ENCODE measurements at places on chromosomes 16 and 17.

GRCh38 chr16:57299719-57300386, 15.4 kb upstream of the PLLP start:
- peak; percentile 89 for DNase-seq

GRCh38 chr16:88282564-88283395, 100.0 kb upstream of the ZNF469 start:
- DNase-seq, result no peak

- DNase-seq, result no peak
Observed at GRCh38 chr17:21313320-21313719, 28.8 kb downstream of the MAP2K3 start.

DNA sequence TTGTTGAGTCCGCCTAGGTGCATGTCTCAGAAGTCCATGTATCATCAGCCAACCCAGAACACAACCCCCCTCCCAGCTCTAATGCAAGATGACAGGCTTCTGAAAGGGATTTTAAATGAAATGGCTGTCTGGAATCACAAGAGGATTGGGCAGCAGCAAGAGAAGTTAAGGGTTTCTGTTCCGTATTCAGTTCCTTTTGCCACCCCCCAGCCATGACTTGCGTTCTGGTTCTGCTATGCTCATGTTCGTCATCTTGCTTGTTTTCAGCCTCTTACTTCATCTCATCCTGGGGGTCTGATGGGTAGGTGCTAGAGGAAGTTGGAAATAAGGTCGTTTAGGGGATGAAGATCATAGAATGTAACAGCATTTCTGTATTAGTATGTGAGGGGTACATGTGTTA, 12.0 kb downstream of the MINK1 start:
- no peak for DNase-seq

DNA sequence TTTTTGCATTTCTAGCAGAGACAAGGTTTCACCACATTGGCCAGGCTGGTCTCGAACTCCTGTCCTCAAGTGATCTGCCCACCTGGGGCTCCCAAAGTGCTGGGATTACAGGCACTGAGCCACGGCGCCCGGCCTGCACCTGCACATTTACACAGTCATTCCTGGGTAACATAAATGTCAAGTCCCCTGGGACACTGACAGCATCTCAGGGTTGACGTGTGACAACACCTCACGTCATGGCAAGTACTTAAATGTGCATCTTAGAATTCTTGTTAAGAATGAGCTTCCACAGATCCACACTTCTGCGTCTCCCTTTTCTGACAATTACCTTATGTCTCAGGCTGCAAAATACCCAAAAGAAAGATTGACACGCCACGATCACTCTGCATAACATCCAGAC, 80.5 kb downstream of the ABR start:
- DNase-seq, result no peak

GRCh38 chr17:68378268-68379176, 78.8 kb downstream of the WIPI1 start:
- no peak for DNase-seq

DNA sequence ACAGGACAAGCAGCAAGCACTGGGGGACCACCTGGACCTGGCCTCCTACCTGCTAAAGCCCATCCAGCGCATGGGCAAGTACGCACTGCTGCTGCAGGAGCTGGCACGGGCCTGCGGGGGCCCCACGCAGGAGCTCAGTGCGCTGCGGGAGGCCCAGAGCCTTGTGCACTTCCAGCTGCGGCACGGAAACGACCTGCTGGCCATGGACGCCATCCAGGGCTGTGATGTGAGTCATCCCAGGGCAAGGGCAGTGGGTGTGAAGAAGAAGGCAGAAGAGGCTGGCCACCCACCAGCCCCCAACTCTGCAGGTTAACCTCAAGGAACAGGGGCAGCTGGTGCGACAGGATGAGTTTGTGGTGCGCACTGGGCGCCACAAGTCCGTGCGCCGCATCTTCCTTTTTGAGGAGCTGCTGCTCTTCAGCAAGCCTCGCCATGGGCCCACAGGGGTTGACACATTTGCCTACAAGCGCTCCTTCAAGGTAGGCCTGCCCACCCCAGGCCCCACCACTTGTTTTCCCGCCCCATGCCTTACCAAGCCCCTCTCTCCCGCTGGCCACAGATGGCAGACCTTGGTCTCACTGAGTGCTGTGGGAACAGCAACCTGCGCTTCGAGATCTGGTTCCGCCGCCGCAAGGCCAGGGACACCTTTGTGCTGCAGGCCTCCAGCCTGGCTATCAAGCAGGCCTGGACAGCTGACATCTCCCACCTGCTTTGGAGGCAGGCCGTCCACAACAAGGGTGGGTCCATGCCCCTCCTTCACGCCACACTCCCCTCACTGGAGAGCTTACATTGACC, 7.3 kb downstream of the PLEKHG4 start:
- DNase-seq, result no peak

GRCh38 chr17:62109378-62109902, 44.4 kb upstream of the MED13 start:
- DNase-seq, result peak; percentile 83

DNA sequence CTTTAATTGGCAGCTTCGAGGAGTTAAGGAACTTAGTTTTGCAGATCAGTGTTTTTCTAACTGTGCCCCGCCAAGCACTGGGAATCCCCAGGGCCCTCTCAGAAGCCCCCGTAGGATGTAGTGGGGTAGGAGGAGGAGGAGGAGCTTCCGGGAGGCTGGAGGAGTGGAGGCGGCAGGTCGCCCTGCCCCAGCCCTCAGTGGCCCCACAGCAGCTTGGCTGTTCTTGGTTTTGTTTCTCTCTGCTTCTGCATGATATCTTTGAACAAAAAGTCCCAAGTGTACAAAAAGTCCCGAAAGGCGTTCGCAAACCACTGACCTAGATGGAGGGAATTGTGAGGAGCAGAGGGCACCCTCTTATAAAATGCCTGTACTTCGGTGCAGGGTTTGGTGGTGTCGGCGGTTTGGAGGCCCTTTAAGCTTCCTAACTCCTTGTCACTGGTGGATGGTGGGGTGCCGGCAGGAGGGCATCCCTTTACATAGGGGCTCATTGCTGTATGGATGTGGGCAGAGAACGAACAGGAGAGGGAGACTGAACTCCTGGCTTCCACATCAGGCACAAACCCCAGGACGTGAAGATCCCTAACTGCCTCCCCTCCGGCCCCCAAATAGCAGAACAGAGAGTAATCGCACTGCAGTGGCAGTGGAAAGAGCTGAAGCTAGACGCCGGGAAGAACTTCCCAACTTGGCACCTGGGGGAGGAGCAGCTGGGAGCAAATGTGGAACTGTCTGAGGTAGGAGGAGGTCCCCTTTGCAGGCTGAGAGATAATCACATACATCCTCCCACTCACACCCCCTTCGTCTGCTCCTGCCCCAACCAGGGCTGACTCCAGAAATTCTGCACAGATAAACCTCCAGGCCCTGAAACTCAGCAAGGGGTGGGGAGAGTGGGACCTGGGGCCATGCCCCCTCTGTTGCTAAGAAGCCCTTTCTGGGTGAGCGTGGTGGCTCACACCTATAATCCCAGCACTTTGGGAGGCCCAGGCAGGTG, 20.1 kb downstream of the EPOP start:
- DNase-seq, result peak; percentile 76

DNA sequence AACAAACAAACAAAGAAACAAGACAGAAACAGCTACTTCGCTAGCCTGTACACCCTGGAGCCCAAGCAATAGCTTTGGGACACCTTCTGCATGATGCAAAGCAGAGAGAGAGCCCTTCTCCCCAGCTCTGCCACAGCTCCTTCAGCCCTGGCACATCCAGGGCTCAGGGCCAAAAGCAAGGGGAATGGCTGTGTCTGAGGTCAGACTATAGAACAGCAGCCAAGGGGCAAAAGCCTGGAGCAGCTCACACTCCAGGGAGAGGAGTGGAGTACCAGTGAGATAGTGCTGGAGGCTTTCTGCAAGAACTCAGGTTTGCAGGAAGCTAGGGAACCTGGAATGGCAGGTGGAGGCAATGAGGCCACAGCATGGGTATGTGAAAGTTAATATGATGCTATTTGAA, 11.6 kb upstream of the SEPHS2 start:
- no peak for DNase-seq

GRCh38 chr16:73396556-73396955, 348.6 kb upstream of the ZFHX3 start:
- peak; percentile 8 for DNase-seq

DNA sequence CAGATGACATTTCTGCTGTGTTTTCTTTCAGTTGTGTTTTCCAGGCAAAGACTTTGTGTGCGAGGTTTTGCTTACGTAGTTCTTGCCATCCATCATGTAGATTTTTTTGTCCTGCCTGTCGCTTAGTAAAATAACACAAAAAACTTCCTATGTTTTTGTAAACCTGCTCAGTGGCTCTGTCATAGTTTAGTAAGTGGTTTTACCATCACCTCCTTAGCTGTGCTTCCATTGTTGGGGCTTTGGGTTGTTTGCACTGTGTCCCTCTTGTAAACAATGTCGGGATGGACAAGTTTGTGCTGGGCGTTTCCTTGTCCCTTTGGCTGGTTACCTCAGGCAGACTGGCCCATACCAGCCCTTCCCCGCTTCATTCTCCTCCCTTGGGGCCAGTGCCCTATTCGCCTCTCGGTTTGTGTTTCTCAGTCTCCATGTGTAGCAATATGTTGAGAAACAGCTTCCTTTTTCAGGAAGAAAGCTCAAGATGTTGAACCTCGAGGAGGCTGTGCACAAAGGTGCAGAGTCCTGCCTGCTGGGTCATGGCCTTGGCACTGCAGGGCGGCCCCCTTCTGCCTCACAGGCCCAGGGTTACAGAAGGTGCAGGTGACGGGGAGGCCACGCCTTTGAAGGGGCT, 74.6 kb downstream of the KSR1 start:
- no peak for DNase-seq

DNA sequence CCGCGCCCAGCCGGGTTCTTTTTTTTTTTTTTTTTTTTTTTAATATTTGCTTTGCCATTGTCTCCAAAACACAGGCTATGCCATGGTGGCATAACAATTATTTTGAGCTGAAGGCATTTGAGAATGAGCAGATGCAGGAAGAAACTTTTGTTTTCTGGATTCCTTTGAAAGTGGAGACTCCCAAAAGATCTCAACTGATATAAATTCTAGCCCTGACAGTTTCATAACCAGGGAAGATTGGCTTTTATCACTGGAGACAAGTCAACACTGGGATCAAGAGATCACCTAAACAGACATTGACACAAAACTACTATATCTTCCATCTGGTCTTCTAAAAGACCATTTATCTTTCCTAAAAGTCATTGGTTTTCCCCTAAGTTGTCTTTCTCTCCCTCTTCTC, 10.1 kb upstream of the PRKCA start:
- DNase-seq, result no peak

- no peak for DNase-seq
Observed at GRCh38 chr16:1273816-1274215, 17.9 kb downstream of the TPSD1 start.

DNA sequence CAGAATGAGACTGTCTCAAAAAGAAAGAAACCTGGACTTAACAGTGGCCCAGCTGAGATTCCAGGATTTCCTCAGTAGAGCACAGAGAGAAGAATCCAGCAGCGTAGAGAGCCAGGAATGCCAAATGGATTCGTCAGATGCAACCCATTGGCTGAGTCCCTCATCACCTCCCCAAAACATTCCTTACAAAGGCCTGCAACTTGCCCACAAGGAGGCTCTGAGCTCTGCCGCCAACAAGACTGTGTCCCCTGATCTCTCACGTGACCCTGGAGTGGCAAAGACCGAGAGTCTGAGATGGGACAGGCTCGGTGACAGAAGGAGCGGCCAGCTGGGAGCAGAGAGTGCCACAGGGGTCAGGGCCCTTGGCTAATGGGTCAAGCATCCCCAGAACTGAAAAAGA, 6.9 kb upstream of the CHMP6 start:
- DNase-seq, result no peak

- DNase-seq, result no peak
Observed at GRCh38 chr16:72850853-72851252, 197.1 kb downstream of the ZFHX3 start.

GRCh38 chr16:259814-260253, 15.9 kb downstream of the RGS11 start:
- DNase-seq, result no peak

GRCh38 chr17:38702916-38703741, 1.9 kb upstream of the MLLT6 start:
- no peak for DNase-seq

GRCh38 chr16:11613381-11614303, 26.9 kb upstream of the LITAF start:
- peak; percentile 68 for DNase-seq

GRCh38 chr16:23842137-23842600, 6.4 kb downstream of the PRKCB start:
- DNase-seq, result peak; percentile 75

DNA sequence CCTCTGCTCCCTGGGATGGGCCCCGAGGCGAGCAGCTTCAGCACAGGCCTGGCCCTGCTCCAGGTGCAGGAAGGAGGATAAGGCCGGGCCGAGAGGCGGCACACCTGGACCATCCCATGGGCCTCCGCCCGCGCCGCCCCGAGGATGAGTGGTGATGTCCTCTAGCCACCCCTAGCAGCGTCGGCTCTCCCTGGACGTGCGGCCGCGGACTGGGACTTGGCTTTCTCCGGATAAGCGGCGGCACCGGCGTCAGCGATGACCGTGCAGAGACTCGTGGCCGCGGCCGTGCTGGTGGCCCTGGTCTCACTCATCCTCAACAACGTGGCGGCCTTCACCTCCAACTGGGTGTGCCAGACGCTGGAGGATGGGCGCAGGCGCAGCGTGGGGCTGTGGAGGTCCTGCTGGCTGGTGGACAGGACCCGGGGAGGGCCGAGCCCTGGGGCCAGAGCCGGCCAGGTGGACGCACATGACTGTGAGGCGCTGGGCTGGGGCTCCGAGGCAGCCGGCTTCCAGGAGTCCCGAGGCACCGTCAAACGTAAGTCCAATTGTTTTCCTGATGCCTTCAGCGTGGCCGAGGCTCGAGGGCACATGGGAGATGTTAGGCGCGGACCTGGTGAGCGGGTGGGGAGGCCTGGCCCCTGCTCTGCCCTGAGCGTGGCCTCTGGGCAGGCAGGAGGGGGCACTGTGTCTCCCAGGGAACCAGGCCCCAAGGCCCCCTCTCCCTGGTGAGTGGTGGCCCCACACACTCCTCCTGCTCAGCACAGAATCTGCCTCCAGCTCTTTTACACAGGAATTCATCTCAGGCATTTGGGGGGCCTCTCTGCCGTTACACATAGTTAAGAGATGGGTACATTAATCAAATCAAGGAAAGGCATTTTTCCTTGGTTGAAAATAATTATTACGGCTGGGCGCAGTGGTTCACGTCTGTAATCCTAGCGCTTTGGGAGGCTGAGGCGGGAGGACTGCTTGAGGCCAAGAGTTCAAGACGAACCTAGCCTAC, 855 bp downstream of the TMEM204 start:
- DNase-seq, result no peak

DNA sequence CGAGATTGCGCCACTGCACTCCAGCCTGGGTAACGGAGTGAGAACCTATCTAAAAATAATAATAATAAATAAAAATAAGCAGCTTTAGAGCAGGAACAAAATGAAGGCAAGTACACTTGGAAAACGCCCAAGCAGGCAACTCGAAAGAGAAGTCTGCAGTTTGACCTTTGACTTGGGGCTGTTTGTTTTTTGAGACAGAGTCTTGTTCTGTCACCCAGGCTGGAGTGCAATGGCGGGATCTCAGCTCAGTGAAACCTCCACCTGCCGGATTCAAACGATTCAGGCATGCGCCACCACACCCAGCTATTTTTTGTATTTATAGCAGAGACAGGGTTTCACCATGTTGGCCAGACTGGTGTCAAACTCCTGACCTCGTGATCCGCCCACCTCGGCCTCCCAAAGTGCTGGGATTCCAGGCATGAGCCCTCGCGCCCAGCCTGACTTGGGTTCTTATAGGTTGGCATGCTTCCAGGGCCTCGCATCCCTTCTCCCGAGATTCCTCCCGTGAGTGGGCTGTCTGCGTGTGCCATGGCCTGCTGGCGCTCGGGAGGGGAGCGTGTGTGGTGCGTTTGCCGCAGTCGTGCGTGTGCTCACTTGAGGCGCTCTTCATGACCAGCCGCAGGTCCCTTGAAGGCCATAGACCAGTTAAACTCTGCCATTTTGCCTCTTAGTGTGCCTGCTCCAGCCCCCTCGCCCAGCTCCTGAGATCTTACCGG, 18.4 kb upstream of the UBE2I start:
- DNase-seq, result no peak

All from GM06990 (cell line).